Right lung (tissue), 10 donors: ENCODE measurements at places on chromosomes 12 and 14. TPM values are rescaled to one million over a fixed set of nuclear protein-coding genes. Genes with fewer than 3 reads are reported as not detected.

DNA sequence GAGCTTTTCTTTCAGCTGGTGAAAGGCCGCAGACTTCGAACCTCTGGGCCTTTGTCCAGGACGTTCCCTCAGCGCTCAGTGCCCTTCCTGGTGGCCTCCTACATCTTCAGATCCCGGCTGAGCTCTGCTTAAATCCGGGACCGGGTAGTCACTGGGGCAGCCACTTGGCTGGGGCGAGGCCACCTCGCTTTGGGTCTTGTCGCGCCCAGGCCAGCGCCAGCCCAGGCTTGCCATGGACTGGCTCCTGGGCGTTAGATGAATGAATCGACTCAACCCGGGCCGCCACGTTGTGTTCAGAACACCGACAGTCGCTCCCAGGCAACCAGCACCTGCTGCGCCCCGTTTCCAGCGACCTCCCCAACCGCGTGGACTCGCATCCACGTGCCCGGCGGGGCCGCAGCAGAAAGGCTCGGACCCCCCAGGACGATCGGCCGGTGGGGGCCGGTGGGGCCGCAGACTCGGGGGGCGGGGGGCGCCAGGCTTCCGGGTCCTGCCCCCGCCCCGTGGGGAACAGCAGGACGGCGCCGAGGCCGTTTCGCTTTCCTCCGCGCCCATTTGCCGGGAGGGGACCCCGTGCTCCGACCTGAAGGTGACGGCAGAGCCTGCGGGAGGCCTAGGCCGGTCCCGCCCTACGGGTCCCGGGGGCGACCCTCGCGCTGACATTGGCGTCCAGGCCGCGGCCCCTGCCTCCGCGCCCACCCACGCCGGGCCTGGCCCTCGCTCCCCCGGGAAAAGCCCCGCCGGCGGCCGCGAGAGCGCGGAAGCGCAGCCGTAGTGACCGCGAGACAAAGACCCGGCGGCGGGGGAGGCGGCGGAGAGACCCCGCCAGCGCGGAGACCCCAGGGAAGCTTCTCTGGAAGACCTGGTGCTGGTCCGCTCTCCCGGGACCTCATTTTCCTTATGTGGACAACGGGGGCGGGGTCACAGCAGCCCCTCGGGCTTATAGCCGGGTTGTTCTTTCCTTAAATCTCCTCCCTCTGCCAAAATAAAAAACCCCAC lies 37.3 kb upstream of the RCOR1 start:
- DNase-seq = no peak

DNA sequence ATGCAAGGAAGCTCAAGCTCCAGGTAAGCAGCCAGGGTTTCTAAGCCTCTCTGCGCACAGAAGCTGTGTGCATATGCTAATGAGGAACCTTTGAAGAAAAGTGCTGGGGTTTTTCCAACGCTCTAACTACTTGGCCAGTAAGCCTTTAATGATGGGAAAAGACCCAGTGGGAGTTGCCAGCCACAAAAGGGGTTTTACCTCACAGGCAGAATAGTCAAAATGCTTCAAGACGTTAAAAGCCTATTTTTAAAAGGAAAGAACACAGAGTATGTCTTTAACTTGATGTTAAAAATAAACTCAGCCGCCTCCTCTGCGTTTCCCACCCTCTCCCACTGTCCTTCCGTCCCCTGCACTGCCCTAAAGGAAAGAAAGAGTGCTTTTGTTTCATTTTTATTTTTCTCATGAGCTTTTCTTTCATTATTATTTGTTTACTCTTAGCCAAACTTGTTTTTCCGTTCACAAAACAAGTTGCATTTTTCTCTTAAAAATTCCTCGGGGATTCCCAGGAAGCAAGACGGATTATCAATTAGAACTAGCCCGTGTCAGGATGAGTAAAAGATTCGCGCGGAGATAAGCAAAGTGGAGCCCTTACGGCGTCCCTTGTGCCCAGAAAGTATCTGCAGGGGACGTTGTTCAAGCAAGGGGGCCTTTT lies 209.8 kb upstream of the NUDT4 start:
- DNase-seq = no peak

AQP2 gene
- polyA plus RNA-seq = 0.17 TPM

DNA sequence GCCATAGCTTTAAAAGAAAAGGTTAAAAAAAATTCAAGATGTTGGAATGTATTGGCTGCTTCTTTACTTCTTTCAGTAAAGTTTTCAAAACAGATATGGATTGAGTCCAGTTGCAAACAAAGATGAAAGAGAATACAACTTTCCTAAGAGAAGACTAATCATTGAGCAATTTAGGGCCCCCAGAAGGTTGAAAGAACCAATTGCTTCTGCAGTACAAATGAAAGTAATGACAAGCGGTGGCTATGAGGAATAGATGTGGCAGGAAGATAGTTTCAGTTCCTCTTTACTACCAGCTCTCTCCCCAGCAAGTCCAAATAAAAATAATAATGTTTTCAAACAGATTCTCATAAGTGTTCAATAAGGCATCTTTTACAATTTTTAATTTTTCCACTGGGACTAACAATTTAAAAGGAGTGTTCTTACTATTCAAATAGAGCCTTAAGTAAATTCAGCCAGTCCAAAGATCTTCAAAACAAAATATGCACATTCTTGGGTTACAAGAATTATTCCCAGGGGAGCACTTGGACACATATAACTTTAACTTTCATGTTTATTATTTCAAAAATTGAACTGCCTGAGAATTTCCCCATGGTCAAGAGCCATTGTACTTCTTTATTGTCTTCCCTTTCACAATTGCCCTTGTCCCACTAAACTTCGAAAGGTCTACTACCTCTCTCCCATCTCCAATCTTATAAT lies 62.3 kb upstream of the PPP1R12A start:
- DNase-seq = no peak

DNA sequence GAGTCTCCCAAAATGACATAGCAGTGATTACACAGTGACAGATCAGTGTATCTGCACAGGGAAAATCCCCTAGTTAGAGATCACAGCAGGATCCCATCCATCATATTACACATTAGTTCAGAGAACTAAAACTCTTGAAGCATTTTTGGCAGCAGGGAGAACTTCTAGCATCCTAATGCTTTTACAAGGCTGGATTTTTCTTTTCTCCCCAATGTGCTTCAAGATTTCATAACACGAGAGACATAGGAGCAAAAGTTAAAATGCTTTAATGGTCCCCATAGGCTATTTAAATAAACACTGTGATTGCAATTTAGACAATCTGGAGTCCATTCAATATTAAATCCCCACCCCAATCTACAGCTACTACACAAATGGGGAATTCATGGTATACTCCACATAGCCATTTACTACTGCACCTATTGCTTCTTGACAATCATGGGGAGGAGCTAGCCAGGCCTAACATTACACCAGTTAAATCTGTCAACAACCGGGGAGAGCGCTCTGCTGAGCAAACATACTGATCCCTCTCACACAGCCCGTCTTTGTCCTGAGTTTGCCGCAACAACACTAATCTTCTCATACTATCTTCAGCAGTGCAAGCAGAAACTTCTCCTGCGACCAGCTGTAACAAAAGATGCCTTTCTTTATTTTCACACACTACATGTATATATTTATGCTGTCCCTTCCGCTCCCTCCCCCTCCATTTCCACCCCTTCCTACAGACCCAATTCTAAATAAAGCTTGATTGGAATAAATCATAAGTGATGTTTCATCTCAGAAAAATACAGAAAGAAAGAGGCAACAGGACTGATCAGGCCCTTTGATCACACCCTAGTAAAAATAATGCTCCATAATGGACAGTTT lies 120.3 kb upstream of the SOX5 start:
- peak; percentile 38 for DNase-seq

DNA sequence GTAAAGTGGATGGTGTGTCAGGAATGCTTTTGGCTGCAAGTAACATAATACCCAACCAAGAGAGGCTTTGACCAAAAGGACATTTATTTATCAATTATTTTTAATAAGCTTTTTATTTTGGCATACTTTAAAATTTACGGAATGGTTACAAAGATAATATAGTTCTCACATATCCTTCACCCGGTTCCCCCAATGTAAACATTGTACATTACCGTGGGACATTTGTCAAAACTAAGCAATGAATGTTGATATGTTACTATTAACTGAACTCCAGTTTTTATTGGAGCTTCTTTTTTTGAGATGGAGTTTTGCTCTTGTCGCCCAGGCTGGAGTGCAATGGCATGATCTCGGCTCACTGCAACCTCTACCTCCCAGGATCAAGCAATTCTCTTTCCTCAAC lies 23.0 kb downstream of the CCDC63 start:
- no peak for DNase-seq

HCAR1 gene
- 0.49 TPM for polyA plus RNA-seq

CCDC177 gene
- polyA plus RNA-seq = not detected

P2RX2 gene
- 10.8 TPM for polyA plus RNA-seq

GRCh38 chr12:92080911-92081285 lies 64.7 kb downstream of the BTG1 start:
- no peak for DNase-seq

GALNT8 gene
- polyA plus RNA-seq = 1.6 TPM

DNA sequence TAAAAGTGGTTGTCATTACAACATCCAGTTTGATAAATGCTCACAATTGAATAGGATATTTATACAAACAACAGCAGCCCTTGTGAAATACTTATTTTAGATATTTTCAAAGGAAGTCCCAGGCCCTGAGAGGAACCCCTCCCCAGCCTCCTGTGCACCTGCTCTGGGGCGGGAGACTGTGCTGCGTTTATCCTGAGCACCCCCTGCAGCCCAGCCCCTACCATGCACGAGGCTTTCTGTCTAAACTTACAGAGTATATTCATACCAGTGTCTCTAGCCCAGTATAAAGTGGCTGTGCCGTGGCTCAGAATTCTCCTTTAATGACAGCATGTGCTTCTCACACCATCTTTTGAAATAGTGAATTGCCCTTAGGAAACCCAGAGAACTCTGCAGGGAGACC lies 1084.3 kb downstream of the TMEM121 start:
- DNase-seq = no peak

DNA sequence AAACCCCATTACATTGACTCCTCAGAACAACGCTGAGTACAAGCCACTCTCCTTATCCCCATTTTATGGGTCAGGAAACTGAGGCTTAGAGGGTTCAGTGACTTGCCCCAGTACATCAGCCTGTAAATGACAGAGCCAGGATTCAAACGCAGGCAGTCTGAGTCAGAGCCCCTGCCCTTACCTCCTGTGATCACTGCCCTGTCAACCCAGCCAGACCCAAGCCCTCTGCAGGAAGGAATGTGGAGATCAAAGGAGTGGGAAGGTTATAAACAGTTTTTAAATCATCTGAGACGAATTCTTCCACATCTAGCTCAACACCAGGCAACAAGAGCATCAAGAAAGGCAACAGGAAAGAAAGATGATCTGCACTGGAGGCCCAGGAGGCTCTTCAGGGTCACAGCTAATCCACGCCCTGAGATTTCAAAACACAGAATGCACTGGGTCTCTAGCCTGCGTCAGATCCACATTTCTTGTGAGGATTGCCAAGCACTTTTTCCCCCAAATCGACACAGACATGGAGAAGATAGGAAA lies 38.5 kb downstream of the SPTB start:
- no peak for DNase-seq

GRCh38 chr14:58780605-58781004 lies 142.8 kb downstream of the DACT1 start:
- no peak for DNase-seq

DNA sequence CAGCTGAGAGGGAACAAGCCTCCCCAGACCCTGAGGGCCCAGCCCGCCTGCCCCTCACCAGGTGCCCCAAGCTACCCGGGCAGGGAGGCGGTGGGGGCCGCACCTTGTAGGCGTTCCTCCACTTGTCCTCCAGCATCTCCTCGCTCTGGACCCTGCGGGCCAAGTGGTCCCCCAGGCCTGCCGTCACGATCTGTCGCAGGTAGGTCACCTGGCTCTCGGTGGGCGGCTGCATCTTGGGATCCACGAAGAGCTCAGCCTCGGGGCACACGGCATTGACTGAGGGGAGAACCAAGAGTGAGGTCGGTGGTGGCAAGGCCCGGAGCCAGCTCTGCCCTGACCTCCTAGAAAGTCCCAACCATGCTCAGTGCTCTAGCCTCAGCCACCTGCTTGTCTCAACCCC lies 36.6 kb downstream of the DHX37 start:
- DNase-seq = no peak

NUDT14 gene
- 21.3 TPM for polyA plus RNA-seq

CACNB3 gene
- polyA plus RNA-seq = 27.1 TPM

DNA sequence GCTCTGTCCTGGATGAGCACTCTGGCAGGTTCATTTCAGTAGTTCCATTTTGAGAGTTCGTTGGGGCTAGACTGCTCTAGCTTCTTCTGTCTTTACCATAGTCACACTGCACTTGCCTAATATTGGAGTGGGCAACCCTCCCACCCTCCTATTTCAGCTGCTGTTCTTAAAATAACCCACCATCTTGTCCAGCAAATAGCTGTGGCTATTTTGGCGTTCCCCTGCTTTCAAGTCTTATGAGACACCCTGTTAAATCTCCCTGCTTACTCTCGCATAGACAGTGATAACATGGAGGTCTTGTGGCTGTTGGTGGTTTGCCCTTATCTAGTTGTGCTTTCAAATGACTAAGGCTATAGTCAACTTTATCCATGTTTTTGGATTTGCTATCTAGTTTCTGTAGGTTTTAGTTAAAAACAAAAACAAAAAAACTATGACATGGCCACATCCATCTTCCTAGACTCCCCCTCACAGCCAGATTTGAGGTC lies 65.5 kb downstream of the LRP6 start:
- no peak for DNase-seq

DNA sequence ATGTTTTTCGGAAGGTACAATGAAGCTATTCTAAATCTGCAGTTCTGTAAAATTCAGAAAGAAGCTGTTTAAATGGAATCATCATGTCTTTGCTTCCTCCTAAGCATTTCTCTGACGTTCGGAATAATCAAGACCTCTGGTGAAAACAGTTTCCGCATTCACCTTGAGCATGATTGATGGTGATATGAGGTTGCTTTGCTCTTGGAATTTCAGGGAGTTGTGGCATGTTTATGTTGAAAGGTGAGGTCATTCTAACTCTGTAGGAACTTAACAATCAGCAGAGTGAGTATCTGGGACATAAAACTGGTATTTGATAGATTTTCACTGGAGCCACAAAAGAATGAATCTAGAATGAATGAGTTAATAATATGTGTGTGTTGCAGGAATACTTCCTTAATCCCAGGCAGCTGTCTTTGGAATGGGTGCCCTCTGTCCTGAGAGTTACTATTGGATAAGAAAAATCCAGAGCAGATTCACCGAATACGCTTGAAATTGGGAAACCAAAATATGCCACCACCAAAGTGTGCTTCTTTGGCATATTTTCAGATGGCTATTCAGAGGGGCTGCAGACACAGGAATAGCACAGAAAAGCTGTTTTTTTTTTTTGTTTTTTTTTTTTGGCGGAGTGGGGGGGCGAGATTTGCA lies 599.1 kb downstream of the CCER1 start:
- no peak for DNase-seq

SPATA7 gene
- 23.2 TPM for polyA plus RNA-seq

GRCh38 chr12:39606712-39607423 lies 12.7 kb downstream of the ABCD2 start:
- DNase-seq = no peak

DNA sequence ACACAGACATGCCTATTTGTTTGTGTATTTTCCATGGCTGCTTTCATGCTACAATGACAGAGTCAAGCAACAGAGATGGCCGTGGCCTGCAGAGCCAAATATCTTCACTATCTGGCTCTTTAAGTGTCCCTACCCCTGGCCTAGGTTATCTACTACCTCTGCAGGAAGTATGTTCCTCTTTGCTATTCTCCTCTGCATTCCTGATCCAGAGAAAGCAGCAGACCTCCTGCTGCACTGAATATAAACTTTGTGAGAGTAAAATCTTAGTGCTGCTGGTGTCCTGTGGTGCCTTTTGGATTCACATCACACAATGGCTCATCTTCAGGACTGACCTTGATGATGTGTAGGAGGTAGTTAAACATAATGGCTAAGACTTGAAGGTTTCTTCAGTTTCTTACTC lies 233.4 kb downstream of the IPO8 start:
- no peak for DNase-seq

GLS2 gene
- 2.9 TPM for polyA plus RNA-seq

- DNase-seq = no peak
These were observed 1.5 kb downstream of the ATP2B1 start for GRCh38 chr12:89706986-89707702.
